ENCODE measurements at places on chromosomes 6 and 20. TPM values are rescaled to one million over a fixed set of nuclear protein-coding genes. Genes with fewer than 3 reads are reported as not detected.
A peak's percentile ranks its signal among the peaks of the same experiment; 100 is the strongest.

CST1 gene
- total RNA-seq, result not detected

- H3K36me3 ChIP-seq, result no peaks in the 10 kb centered on the region
- no peak overlapping the region for H3K27ac ChIP-seq
- H3K27me3 ChIP-seq, result no peaks in the 10 kb centered on the region
- H3K4me1 ChIP-seq, result no peaks in the 10 kb centered on the region
- H3K4me3 ChIP-seq, result no peak overlapping the region
These were observed 359.2 kb downstream of the GJA1 start for GRCh38 chr6:121794630-121795029.

GRCh38 chr6:127019828-127020227, 98.6 kb upstream of the RSPO3 start:
- H3K4me1 ChIP-seq, result no peaks in the 10 kb centered on the region
- no peak overlapping the region for H3K4me3 ChIP-seq
- no peaks in the 10 kb centered on the region for H3K36me3 ChIP-seq
- no peak overlapping the region for H3K27ac ChIP-seq

CASS4 gene
- 5.6 TPM for total RNA-seq

- H3K27ac ChIP-seq, result no peak overlapping the region
- no peaks in the 10 kb centered on the region for H3K36me3 ChIP-seq
- H3K27me3 ChIP-seq, result peaks cover 26% of the 10 kb centered on the region
- peak; percentile 18 for DNase-seq
- peaks cover 13% of the 10 kb centered on the region for H3K4me1 ChIP-seq
- no peak overlapping the region for H3K4me3 ChIP-seq
These were observed 3.0 kb downstream of the SLC25A27 start for GRCh38 chr6:46655803-46656202.

- H3K27ac ChIP-seq, result no peak overlapping the region
- no peaks in the 10 kb centered on the region for H3K27me3 ChIP-seq
- H3K4me3 ChIP-seq, result no peak overlapping the region
- H3K4me1 ChIP-seq, result no peaks in the 10 kb centered on the region
- no peak for DNase-seq
- no peaks in the 10 kb centered on the region for H3K36me3 ChIP-seq
These were observed 450.3 kb upstream of the MAN1A1 start for GRCh38 chr6:119799596-119800509.

GRCh38 chr6:132209351-132209750, 191.9 kb downstream of the MOXD1 start:
- H3K27ac ChIP-seq, result no peak overlapping the region
- no peaks in the 10 kb centered on the region for H3K36me3 ChIP-seq
- H3K4me3 ChIP-seq, result no peak overlapping the region
- DNase-seq, result no peak
- no peaks in the 10 kb centered on the region for H3K4me1 ChIP-seq

- peak overlapping the region; percentile 7 for H3K4me3 ChIP-seq
- peaks cover 63% of the 10 kb centered on the region for H3K4me1 ChIP-seq
- DNase-seq, result no peak
- no peaks in the 10 kb centered on the region for H3K27me3 ChIP-seq
These were observed 91.1 kb downstream of the ATXN1 start for GRCh38 chr6:16670183-16670582.

SIGLEC1 gene
- total RNA-seq, result not detected

DNA sequence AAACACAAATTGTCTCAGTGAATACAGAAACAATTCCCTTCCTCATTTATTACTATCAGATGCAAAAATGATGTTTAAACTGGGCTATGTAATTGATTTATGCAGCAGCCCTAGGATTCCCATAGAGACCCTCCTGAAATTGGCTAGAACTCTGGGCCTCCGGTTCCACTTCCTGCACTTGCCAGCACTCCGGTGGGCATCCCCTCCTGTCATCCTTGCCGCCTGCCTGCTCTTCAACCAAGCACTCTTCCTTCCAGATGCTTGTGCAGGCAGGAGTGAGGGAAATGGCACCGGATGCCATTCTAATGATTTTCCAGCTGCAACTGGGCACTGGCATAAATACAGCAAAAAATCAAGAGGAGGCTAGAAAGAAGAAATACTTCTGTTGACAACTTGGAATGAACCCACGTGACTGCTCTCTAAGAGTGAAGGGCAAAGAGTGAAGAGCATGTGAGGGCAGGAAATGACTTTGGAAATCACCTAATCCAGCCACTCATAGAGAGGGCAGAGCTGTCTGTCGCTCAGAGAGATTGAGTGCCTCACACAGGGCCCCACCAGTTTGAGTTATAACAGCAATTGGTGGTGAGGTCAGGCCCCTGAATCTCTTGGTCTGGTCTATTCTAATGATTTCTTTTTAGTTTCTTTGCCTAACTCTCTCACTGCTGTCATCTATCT, 3.7 kb upstream of the NEDD9 start:
- H3K4me3 ChIP-seq, result no peak overlapping the region
- no peaks in the 10 kb centered on the region for H3K27me3 ChIP-seq
- H3K36me3 ChIP-seq, result peaks cover 3% of the 10 kb centered on the region
- DNase-seq, result peak; percentile 64

PCED1A gene
- total RNA-seq, result 35.3 TPM
